ENCODE measurements at places on chromosomes 2 and 18.

GRCh38 chr2:197310987-197311420 lies 424 bp upstream of the ANKRD44 start:
- DNase-seq: no peak

DNA sequence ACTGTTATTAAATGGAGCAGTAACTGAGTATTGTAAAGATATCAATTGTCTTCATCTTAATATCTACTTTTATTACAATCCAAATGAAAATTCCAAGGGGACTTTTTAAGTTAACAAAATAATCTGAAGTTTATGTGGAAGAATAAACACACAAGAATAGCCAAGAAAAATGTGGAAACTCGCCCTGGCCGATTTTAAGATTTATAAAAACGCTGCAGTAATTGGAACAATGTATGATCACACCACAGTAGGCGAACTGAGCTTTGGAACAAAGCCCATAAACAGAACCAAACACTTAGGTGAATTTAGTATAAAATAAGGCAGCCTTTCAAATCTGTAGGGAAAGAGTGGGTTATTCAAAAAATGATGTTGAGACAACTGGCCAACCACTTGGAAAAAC lies 96.3 kb downstream of the ANTXR1 start:
- no peak for DNase-seq

DNA sequence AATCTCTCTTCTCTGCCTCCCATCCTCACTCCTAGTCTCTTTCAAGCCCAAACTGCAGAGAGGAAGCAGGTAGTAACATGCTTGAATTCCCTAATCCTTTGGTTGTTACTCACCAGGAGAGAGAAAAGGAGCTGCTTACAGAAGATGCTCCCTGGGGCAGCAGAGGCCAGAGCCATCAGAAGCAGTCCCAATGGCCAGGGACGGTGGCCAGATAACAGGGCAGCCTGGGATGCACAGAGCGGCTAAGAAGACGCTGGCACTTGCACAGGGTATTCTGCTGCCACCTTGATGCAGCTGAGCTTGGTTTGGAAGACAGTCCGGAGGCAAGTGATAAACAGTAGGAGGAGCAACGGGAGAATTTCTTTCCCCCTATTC lies 250 bp downstream of the DSC1 start:
- DNase-seq: no peak

- no peak for DNase-seq
Measured at GRCh38 chr2:175926272-175926671, 75.8 kb downstream of the LNPK start.

All from inflammatory macrophage treated with lipopolysaccharide for 1 hour (primary cell).